Stimulated activated CD4-positive, alpha-beta T cell treated with anti-CD3 and anti-CD28 coated beads, TNF-alpha, amount 100 ng/mL, for 48 hours (primary cell): ENCODE measurements at places on chromosomes 1 and 21.

GRCh38 chr1:111535256-111536191 is 32.1 kb upstream of the ADORA3 start:
- DNase-seq: no peak

DNA sequence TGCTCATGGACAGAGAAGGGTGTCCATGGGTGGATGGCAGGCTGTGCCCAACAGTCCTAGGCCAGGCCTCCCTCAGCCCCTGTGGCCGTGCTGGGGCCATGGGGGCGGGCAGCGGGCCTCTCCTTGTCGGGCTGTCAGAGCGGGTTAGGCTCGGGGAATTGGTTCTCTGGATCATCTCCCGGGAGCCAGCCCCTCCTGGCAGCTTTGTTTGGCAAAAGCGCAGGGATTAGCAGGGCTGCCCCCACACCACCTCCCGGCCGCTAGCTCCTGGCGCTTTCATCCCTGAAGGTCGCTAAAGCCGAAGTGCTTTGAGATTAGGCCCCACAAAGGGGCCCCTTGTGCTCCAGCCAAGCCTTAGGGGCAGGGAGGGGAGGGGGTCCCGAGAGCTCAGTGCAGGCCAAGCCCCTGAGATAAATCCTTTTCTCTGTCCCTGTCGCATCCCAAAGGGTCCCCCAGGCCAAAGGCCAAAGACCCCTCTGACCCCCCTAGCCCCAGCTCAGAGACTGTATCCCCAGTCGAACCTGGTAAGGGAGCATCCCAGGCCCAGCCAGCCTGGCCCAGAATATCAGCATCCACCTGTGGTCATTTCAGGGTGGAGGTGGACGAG is 9.8 kb upstream of the DMBX1 start:
- no peak for DNase-seq

DNA sequence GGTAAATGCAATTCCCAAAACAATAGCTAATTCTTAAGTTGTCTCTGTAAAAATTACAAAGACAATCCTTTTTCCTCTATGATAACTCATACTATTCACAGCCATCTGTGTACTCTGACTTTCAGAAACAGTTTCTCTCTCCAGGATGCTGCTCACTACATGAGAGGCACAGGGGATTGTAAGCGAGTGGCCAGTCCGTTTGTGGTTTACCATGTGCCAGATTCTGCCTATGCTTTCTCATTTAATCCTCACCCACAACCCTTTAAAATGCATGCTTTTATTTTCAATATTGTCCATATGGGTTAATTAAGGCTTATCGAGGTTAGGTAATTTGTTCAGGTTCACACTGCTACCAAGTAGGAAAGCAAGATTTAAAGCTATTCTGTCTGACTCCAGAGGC is 23.0 kb downstream of the RGS1 start:
- DNase-seq: no peak

GRCh38 chr1:6014130-6014999 is 22.1 kb upstream of the NPHP4 start:
- DNase-seq: no peak

DNA sequence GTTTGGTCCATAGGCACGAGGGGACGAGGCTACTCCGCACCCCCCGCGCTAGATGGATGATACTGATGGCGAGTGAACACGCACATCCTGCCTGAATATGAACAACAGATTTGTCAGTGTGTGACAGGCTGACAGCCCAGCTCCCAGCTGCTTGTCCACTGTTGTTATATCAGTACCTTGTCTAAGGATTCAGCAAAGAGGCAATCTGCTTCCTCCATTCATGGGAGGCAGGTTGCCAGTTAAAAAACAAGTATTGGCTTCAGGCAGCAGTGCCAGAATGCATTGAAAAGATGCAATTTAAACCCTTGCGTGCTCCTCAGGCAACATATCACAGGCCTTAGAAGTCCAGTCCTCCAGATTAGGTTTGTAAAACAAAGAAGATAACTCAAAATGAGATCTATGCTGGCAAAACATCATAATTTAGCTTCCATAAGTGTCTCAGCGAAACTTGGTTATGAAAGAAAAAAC is 223.3 kb downstream of the GPATCH2 start:
- no peak for DNase-seq

GRCh38 chr1:34444516-34444915 is 267.8 kb downstream of the C1orf94 start:
- DNase-seq: no peak

GRCh38 chr1:23118957-23119792 is 49.5 kb downstream of the LUZP1 start:
- no peak for DNase-seq
